ENCODE measurements at places on chromosomes 6 and 20. TPM values are rescaled to one million over a fixed set of nuclear protein-coding genes. Genes with fewer than 3 reads are reported as not detected.

DNA sequence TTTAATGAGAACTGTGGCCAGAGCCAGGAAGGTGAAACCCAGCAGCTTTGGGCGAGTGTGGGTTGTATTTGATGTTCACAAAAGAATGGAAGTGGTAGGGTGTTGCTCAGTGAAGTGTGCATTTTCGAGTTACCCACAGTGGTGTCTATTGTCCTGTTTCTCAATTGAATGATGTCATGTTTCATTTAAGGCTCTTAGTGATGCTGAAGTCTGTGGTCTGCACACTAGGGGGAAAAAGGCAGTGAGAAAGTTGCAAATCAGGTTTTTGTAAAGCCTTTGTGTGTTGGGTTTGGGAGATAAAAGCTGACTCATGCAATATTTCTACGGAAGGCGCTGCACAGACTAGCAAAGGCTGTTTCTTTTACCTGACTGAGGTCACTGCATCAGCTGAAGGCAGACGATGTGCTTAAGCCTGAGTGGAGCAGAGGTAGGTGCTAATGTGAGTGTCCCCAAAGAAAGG is 121.1 kb downstream of the PLEKHG1 start:
- no peak for DNase-seq

DNA sequence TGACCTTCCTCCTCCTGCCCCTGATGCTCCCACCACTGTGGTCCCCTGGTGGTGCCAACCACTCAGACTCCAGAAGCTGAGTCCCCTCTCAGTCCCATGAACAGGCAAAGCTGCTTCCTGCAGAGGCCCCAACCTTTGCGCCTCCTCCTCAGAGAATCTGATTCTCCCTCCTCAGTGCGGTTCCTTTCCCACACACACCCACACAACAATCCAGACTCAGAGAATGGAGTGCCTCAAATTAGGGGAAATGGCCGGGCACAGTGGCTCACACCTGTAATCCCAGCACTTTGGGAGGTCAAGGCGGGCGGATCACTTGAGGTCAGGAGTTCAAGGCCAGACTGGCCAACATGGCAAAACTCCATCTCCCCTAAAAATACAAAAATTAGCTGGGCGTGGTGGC is 23.0 kb downstream of the RIPOR3 start:
- no peak for DNase-seq

DNA sequence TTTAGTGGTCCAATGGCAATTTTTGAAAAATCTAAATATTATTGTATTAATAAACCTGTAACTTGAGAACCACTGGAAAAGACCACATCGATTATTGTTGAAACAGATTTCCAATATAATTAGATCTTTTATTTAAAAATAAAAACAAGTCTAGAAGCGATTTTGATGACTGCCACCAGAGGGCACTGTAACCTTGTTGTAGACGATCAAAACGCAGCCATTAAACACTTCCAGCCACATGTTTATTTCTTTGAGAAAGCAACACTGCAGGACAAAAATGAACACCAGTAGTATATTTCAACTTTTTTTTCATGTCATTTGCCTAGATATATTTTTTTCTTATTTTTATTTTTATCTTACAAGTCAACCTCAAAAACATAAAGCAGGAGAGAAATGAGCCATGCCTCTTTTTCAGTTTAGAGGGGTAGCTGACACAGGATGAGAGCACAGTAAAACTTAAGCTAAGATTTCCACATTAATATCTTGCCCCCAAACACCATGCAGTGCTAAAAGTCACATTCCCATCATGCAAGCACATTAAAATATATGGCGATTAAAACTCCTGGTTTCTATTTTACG is 115.4 kb downstream of the OPRM1 start:
- peak; percentile 75 for DNase-seq

DNA sequence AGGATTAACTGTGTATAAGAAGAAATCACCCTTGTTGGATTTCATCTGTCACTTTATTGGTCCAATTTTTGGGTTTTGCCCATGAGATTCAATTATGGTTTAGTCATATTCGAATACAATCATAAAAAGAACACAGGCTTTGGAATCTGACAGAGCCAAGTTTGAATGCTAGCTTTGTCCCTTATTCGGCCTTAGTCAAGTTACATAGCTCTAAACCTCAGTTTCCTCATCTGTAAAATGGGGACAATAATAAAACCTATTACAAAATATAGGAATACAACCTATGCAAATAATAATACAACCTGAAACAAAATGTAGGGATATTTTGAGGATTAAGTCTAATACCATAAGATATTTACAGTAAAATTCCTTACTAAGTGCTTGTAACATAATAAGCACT is 57.7 kb downstream of the PRPH2 start:
- DNase-seq = no peak

DNA sequence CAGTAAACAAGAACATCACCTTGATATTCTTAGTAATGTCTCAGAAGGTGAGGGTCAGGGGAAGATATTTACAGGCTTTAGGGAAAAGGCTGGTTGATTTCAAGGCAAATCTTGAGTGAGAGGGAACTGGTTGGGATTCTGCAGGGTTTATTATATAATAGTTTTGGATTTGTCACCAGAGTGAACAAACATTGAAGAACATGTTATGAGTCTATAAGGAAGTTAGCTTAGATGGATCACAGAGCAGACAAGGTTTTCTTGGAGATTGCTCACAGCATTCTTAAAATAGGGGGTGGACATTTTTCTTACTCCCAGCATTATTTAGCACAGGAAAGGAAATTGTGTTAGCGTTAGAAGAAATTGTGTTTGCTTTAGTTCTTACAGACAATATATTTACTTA is 324.9 kb downstream of the LAMA2 start:
- DNase-seq = no peak

- no peak for DNase-seq
These were observed 70.3 kb downstream of the SCAND1 start for GRCh38 chr20:35883778-35884540.

- DNase-seq = no peak
These were observed 35.4 kb downstream of the AKAP12 start for GRCh38 chr6:151275121-151275520.

Gene BANF2
- not detected for total RNA-seq

- DNase-seq = no peak
These were observed 28.0 kb downstream of the KIF6 start for GRCh38 chr6:39696986-39697788.
